ENCODE measurements at places on chromosomes 7 and 10.

- no peak for DNase-seq
Observed at GRCh38 chr7:33591490-33591889, 313.8 kb upstream of the BMPER start.

GRCh38 chr10:103013416-103013815 lies 95.3 kb downstream of the CNNM2 start:
- DNase-seq: no peak

- no peak for DNase-seq
Observed at GRCh38 chr7:23523486-23524075, 8.2 kb downstream of the TRA2A start.

DNA sequence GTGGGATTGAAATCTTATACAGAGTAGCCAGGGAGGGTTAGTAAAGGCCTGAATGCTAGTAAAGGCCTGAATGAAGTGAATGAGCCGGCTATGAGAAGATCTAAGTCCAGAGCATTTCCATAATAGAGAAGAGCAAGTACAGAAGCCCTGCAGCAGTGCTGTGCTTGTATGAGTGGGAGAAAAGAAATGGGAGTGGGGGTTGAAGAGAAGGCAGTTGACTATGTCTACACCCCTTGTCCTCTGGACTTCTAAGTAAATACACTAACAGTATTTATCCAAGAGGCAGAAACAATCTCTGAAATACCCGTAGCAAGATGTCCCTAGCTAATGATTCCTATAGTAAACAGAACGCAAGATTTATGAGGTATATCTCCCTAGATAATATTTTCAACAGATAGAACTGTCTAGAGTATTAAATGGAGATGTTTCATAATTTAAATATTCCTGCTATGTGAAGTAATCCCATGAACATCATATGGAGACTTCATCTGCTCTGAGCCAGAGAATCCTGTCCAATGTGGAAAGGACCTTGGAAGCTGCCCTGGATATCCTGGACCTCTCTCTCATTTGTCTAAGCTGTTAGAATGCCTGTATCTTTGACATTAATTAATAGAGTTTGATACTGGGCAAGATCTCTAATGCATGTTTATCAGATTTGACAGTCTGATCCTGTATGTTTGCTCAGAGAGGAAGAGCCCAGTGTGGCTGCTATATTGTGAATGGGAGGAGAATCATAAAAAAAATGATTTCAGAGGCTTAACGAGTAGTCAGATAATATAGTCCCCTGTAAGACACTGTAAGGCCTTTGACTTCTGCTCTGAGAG lies 171.6 kb downstream of the LRRN3 start:
- no peak for DNase-seq

- no peak for DNase-seq
Observed at GRCh38 chr10:45450866-45451265, 76.8 kb downstream of the ALOX5 start.

DNA sequence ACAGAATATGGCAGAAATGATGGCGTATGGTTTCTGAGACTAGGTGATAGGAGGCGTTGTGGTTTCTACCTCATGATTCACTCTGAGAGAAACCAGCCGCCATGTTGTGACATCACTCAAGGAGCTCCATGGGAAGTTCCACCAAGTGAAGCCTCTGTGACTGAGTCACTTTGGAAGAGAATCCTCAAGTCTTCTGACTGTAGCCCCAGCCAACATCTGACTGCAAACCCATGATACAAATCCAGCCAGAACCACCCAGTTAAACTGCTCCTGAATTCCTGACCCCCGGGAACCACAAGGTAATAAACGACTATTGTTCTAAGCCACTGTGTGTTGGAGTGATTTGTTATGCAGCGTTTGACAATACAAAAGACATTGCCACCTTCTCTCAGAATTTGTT lies 91.1 kb upstream of the CARD11 start:
- DNase-seq: no peak

GRCh38 chr10:132538031-132538789 lies 623 bp downstream of the INPP5A start:
- DNase-seq: no peak

GRCh38 chr7:50808282-50808888 lies 25.7 kb upstream of the GRB10 start:
- no peak for DNase-seq

DNA sequence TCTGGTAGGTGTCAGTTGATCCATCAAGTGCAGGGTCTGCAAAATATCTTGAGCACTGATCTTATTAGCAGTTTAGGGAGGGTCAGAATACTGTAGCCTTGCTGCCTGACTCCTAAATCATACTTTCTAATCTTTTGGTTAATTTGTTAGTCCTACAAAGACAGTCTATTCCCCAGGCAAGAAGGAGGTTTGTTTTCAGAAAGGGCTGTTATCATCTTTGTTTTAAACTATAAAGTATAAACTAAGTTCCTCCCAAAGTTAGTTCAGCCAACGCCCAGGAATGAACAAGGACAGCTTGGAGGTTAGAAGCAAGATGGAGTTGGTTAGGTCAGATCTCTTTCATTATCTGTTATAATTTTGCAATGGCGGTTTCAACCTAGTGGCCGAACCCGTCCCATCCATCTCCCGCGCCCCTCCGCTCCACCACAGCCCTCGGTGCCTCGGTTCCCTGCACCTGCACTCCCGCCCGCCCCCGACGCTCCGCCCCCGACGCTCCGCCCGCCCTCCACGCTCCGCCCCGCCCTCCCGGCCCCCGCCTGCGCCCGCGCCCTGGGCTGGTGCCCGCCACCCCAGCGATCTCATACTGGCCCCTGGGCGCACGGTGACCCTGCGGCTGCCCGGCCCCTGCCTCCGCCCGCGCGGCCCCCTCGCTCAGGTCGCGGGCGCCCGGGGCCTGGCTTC lies at the start of gene ADCK2:
Gene ADCK2, plus strand, starts transcription at position 564 of the 681 bp plus-strand sequence. CDS start 386 bp downstream, outside the sequence.
- peak; percentile 7 for DNase-seq

- no peak for DNase-seq
Observed at GRCh38 chr10:114073395-114074186, 29.9 kb downstream of the ADRB1 start.

GRCh38 chr10:33073641-33074415 lies 115.8 kb upstream of the ITGB1 start:
- no peak for DNase-seq

DNA sequence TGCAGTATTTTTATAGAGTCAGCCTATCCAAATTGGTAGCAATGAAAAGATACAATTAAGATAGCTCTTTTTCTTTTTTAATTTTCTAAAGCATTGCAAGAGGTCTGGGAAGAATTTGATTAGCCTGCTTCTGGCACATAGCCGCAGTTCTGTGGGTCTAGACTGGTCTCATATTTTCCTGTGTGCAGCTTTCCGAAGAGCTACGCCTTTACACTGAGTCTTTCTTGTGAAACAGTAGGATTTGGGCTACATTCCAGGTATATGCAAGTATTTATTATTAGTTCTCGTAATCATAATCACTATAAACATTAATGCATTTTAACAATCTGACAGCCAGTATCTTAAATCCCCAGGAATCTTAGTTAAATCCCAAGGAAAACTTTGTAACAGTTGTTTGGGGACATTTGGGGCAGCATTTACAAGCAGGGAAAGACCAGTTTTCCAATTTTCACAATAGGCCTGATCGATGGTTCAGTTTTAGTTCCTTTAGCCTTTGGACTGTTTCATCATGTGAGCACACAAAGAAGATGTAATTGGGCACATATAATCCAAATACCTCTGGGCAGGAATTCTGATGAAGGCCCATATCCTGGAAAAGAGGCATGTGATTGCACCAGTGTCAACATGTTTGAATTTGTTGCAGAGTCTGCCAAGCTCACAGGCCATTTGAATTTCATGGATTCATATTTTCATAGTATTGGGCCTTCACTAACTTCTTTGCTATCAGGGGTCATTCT lies 287.3 kb downstream of the INHBA start:
- no peak for DNase-seq
